ENCODE measurements at places on chromosomes 5 and 9.

- DNase-seq, result peak; percentile 17
Measured at GRCh38 chr9:72271613-72272478, 93.2 kb downstream of the ZFAND5 start.

- no peak for DNase-seq
Measured at GRCh38 chr9:98962181-98962560, 18.5 kb downstream of the COL15A1 start.

DNA sequence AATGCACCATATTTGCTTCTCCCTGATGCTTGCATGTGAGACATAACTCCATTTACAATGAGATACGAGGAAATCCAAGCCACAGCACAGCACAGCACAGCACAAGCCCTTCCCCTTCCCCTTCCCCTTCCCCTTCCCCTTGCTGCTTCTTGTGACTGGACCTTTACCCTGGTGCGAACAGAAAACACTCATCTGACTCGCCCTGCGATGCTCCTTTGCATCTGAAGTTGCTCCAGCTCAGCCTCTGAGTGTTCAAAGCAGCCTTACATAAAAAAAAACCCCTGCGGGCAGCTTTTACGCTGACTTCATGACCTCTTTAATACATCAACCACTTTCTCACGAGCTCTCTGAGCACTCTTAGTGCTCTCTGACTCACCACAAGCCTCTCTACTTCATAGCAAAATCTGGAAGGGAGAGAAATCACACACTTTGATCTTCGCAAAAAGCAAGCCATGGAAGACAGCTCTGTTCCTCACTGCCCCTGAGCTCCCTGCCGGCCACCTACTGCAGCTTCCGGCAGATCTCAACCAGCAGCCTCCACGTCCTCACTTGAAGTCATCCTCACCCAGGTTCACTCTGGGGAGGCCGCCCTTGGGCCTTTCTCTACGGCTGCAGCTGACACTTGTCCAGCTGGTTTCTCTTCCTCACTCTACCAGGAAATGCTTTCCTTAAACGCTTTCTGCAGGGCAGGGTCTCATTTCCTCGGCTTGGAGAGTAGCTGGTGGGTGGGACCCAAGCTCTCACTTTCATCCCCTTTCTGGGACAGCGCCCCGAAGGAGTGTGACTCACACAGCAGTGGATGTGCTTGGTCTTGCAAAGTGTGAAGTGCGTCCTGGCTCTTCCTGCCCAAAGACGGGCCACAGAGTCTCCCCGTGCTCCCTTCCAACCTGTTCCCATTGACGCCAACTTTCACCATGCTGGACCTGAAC, 5.3 kb downstream of the SLC34A1 start:
- DNase-seq, result no peak

- no peak for DNase-seq
Measured at GRCh38 chr5:62369039-62369438, 34.7 kb downstream of the DIMT1 start.

GRCh38 chr9:119053070-119053469, 316.2 kb downstream of the BRINP1 start:
- no peak for DNase-seq

DNA sequence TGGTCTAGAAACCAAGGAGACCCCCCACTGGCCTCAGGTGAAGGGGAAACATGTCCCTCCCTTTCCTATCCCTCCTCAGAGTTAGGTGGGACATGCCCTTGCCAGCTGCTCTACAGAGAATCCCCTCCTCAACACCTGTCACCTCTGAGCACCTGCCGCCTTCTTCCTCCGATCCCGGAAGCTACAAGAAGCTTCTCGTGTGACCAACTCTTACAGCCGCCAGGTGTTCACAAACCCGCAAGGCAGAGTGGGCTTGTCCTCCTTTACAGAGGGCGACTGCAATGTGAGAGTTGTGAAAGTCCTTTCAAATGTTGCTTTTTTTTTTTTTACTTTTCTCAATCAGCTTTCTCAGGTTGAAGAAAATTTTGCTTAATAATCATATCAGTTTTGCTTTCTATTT, 3.7 kb upstream of the ICE1 start:
- no peak for DNase-seq

DNA sequence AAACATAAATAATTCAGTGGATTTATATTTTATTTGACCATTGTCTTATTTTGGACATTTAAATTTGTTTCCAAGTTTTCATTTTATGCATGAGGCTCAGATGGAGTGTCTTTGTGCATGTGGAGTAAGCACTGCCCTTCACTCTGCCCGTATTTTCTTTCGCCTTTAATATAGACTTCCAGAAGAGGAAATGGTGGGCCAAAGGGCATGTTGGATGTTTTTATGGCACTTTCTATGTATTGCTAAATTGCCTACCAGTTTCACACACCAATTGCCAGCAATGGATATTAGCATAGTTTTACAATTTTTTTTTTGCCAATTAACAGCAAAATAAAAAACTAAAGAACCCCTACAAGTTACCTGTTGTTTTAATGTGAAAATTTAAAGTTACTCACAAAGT, 38.4 kb downstream of the ZSWIM6 start:
- no peak for DNase-seq

GRCh38 chr5:77194762-77195161, 15.7 kb upstream of the PDE8B start:
- no peak for DNase-seq

GRCh38 chr5:138663009-138663408, 87.8 kb upstream of the HSPA9 start:
- DNase-seq, result peak; percentile 38

GRCh38 chr5:78495800-78496199, 135.4 kb downstream of the SCAMP1 start:
- DNase-seq, result no peak

DNA sequence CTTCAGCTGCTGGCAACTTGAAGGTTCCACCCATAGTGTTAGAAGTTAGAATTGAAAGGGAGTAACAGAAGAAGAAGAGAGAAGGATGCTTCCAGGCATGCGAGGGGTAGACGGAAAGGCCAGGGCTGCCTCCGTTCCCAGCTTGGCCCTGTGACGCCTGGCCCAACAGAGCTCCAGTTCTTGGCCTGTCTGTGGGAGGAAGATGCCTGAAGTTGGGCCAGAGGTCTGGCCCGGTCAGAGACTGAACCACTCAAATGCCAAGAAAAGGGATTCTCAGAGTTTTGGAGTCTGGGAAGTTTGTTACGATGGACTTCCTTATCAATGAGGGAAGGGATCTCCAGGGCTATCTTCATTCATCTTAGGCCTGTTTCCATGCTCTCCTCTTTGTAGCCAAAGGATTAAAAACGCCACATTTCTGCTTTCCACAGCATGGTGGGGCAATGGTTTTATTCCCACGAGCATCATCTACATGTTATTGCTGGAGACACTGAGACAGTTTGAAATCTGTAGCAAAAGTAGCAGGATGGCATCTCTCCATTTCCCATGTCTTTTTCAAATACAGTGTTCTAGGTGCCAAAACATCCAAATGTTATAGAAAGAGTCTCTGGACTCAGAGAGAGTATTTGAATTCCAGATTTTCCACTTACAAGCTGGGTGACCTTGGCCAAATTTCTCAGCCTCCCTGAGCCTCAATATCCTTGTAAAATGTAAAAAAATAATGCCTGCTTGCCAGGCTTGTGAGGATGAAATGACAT, 65.4 kb upstream of the ANKRD55 start:
- no peak for DNase-seq

GRCh38 chr5:38719916-38720315, 125.9 kb upstream of the OSMR start:
- DNase-seq, result no peak

- peak; percentile 32 for DNase-seq
Measured at GRCh38 chr9:136409557-136410455, 608 bp downstream of the ENTR1 start.

GRCh38 chr5:40431734-40432133, 248.0 kb upstream of the PTGER4 start:
- DNase-seq, result no peak

GRCh38 chr9:94029932-94030317, 54.3 kb upstream of the PTPDC1 start:
- no peak for DNase-seq

DNA sequence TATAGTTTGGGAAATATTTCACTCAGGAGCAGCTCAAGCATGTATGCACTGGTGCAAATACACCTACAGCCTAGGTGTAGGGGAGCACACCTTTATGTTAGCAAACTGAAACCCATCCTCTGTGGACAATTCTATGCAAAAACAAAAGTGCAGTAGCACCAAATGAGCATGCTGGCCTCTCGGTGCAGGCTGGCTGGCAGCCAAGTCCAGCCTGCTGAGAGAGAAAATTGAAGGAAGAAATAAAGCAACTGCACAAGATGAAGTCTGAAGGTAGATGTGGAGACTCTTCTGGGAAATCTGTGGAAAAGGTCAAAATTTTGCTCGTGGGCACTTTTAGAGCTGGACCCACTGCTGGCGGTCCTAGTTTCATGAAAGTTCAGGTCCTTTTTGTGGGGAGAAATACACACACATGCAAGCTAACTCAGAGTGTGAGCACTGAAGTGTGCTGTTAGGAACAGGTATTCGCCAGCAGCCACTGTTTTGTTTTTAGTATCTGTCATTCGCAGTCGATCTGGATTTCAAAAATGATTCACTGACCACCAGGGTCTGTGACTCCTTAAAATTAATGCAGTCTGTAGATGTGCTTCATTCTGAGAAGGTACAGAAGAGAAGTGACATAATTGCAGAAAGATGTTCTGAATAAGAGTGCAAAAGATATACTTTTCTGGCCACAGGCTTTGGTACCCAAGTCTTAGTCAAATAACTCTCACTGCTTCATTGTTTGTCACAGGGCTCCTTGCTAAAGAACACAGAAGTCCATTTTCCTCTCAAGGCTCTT, 281.7 kb downstream of the PARP8 start:
- no peak for DNase-seq

DNA sequence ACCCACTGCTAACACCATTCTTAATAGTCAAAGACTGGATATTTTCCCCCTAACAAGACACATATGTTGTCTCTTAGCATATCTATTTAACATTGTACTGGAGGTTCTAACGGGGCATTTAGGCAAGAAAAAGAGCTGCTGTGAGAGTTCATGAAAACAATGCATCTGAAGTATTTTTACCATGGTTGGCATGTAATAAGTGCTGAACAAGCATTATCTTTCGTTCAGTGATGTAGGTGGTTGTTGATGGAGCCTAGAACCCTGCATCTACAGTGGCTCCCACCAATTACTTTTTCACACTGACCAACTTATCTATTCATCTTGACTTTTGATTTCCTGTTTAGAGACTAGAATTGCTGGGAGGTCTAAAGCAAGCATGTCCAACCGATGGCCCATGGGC, 12.8 kb downstream of the B4GALT1 start:
- DNase-seq, result no peak

DNA sequence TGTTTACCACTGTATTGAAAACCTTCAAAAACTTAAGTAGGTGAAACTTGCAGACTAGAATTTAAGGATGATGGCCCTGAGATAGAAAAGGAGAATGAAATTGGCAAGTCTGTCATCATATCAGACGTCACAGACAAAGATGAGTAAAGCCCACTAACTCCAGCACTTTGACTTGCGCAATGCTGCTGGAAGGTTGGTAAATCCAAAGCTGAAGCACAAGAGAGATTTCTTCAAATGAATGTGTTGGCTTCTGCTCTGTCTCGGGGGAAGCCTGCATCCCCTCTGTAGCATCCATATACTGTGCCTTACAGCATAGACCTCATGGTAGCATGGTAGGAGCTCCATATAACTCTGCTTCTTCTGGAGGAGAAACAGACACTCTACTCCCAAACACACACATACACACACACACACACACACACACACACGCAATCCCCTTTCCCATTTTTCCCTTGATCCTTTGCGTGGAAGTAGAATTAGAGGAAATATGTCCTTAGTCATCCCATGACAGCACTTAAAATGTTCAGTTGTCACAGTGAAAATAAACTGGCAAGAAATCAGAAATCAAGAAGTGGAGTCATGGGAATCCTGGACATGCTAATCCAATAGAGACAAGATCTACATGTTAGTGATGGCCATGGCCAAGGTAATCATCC, 241.5 kb downstream of the NR3C1 start:
- DNase-seq, result no peak

DNA sequence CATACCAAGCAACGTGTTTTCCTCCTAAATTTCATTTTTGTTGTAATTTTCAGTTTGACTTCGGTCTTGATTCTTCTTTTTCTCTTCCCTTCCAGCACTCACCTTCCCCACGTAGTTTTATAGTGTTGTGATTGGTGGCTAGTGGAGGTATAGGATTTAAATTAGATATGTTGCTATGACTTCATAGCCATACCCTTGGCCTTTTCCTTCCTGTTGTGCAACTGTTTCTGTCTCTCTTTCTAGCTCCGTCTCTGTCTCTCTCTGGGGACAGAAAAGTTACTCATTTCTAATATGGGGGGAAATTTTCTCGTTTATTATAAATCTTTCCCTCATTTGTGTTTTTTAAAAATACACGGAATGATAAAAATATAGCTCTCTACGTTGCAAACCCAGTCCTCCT, 20.6 kb upstream of the C5orf24 start:
- DNase-seq, result no peak

- DNase-seq, result no peak
Measured at GRCh38 chr5:10854506-10855277, 93.7 kb upstream of the DAP start.

GRCh38 chr5:150211156-150212030, 21.5 kb downstream of the SLC6A7 start:
- no peak for DNase-seq

DNA sequence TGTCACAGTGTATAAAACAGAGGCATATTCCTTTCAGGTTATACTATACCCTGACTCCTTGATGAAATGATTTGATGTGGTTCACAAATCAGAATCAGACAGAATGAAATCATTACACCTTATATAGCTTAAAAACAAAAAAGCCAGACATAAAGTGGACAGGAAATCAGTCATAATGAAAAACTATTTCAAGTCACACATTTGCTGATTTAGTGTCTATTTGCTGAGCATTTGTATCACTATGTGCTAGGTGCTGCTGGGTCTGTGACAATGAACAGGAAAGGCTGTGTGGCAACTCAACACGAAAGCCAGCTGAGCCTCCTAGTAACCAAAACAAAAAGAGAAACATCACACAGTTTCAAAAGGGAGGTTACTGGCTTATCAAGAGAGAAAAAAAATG, 194.0 kb downstream of the EFNA5 start:
- DNase-seq, result no peak

DNA sequence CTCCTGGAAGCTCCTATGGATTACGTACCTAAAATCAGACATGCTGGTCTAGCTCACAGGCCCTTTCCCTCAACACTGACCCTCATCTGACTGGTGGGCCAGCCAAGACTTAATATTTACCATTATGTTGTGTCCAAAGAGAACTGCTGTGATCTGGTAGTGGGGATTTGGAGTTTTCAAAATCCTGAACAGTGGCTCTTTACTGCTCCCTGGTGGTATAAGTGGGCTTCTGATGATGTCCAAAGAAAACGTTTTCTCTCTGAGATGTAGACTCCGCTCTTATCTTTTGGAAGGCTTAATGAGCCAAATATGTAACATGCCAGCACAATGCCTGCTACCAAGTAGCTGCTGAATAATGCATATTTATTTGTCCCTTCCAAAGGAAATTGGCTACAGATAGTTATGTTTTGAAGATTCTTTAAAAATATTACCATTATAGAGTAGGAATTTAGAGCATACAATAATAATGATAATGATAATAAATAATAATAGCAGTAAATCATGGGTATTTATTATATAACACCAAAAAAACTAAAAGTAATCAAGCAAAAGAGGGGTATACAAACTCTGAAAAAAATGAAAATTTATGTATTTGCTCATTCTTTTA, 406.6 kb upstream of the TNC start:
- no peak for DNase-seq
